ENCODE measurements at places on chromosomes 5 and 9.

- no peak for DNase-seq
These were observed 18.9 kb downstream of the DPYSL3 start for GRCh38 chr5:147490989-147491388.

DNA sequence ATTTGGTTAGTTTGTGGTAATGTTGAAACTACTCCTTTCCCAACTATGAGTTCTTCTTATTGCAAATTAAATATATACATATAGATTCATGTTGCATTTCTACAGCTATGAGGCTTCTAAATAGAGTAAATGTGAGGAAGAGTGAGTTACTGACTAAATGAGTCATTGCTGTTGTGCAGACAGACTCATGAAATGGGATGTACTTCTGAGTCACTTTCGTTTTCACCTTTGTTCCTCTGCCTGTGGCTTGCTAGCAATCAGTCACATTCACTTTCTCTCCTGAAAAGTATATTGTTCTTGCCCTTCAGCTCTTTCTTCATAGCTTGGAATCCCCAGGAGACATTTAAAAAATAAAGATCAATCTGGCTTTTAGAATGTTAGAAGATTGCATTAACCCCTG, 295.5 kb upstream of the SMC2 start:
- no peak for DNase-seq

DNA sequence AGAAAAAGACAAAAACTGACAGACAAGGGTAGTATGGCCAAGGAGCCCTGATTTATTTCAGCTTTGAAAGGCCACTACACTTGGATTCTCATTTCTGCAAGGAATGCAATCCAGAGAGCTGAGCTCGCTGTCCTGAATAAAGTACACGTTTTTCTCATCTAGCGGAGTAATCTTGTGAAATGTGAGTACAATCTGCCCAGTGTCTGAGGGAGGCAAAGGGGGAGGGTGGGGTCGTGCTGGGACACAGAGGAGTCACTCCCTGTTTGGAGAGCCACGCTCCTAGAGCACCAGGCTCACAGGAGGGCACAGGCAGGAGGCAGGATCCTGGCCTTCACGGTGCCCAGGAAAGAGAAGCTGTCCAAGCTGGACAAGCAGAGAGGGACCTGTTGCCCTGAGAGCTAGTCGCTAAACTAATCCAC, 51.0 kb upstream of the IFNK start:
- no peak for DNase-seq

DNA sequence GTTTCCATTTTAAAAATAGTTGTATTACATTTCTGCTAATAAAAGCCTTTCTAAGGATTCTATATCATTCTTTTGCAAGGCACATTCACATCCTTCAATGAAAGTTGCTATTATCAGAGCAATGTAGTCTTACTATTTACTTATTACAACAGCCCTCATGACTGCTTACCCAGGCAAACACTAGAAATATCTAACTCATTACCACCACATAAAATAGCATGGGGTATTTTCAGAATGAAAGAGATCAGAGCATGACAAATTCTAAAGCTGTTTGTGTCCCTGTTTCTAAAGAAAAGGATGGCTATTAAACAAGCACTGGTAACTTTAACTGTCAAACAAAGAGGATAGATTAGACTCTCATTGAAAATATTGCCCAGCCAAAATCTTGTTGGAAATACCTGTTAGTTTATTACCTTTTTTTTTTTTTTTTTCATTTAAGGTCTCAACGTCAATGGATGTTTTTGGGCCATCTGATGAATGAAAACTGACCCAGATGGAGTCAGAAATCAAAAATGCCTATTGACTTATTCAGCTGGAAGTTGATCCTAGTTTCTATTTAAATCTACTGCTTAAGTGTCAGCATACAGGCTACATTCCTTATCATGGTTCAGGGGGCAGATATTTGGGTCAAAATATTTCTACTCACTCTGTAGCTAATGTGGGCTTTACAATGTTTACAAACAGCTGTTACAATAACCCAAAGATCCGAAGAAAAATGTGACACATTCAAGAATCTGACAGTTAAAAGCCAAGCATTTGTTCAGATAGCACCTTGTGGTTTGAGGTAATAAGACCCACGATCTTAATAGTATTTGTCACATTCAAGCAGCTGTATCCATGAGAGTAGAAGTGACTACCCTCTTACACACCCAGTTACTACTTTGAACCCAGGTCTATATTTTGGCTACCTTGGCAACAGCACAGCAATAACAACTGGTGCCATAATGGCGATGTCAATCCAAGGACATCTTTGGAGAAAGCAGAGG, 554.8 kb upstream of the MEF2C start:
- DNase-seq = no peak

GRCh38 chr5:10600626-10601245, 36.9 kb downstream of the ANKRD33B start:
- DNase-seq = no peak

DNA sequence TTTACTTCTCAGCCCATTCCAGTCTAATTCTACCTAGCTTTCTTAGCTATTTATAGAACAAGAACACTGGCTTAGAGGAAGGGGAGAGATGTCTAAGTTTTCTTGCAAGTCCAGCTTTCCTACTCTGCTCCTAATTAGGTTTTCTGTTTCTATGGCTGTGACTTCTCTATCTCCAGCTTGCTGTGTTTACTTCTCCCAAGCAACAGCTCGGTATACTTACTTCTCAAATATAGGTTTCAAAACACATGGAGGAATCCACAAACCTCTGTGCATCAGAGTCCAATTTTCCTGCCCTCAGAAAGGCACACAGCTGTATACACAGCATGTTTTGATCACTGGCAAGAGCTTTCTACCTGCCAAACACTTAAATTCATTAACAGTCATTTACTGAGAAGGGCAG, 17.4 kb upstream of the HMGCR start:
- DNase-seq = no peak

DNA sequence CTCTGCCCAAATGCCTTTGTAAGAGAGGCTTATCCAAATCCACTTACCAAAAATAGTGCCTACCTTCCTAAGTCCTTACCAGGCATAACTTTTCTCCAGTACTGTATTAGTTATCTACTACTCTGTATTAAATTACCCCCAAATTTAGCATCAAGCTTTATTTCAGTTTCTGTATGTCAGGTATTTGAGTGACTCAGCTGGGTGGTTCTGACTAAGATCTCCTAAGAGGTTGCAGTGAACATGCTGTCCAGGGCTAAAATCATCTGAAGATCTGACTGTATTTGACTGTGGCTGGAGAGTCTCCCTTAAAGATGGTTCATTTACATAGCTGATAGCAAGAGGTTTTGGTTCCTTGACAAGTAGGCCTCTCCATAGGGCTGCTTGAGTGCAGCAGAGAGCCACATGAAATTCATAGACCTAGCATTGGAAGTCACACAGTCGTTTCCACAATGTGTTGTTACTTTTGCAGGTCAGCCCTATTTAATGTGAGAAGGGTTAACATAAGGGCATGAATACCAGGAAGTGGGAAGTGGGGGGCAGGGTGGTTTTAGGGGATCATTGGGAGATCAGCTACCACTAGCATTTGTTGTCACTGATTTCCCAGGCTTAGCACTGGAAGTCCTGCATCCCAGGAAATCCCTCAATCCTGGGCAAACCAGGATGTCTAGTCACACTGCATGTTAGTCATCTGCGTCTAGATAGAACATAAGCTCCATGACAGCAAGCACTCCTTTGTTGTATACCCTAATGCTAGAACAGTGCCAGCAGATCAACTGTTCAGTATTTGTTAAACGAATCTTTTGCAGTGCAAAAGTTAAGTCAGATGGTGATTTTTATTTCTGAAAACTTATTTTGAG, 2.0 kb upstream of the ZNF622 start:
- DNase-seq = no peak

GRCh38 chr5:1846583-1846982, 36.1 kb downstream of the IRX4 start:
- DNase-seq = no peak

DNA sequence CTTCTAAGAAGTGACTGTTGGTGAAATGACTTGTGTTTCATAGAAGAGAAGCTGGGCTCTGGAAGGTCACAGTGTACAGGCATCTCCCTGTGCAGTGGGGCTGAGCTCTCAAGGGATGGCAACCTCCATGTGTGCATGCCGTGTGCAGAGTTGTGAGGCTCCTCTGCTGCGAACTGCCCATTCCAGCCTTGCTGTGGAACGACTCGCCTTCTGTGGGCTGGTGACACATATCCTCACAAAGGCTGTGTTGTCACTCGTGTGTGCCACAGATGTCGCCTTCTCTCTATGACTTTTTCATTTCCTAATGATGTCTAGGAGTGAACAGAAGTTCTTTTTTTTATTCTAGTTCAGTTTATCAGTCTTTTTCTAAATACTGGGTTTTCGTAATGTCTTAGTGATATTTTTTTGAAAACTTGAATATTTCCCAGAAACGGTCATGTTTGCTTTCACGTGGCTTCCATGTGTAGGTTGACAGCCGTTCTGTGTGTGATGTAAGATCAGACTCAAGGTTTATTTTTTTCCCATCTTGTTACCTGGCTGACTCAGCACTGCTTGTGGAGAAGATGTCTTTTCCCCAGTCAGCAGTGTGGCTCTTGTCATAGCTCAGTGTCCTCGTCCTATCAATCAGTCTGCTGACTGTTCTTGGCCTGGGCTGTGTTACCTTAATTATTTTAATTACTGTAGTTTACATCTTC, 57.3 kb upstream of the CACNA1B start:
- no peak for DNase-seq

- DNase-seq = no peak
These were observed 52.7 kb upstream of the LARP1 start for GRCh38 chr5:154702477-154702876.

DNA sequence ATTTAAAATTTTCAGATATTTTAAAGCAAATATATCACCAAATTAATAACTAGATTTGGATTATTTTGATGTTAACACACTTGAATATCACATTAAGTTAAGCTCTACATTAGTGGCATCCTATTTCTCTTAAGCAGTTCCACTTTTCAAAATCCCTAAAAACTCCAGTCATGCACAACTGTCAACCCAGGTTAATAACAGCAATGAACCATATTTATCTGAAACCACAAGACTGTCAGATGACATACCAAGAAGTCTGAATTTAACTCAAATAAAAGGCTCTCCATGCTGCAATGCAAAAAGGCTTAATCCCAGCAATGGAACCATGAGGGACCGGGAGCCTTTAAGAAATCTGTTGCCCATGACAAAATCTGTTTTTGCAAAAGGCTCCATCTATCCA, 27.5 kb downstream of the FNIP1 start:
- no peak for DNase-seq

Data from sciatic nerve (tissue), 2 donors.